Stimulated activated CD4-positive, alpha-beta T cell treated with anti-CD3 and anti-CD28 coated beads, Interleukin-2, amount 100 ng/mL, for 24 hours (primary cell): ENCODE measurements at places on chromosomes 13 and 19.
A peak's percentile ranks its signal among the peaks of the same experiment; 100 is the strongest.

DNA sequence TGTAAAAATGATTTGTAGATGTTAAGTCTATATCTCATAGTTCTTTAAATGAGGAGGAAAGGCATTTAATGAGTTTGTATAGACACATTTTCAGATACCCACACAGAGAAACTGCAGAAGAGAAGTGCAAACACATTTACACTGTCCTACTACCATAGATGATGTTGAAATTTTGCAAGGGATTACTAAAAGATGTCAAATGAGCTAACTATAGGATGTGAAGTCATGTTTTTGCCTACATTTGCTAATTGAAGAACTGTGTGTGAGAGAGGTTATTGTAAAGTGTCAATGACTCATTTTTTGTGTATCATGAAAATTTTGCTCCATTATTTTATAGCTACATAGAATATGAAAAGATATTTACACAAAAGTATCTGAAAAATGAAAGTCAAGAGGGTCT lies 178.9 kb downstream of the ITGBL1 start:
- DNase-seq: no peak

GRCh38 chr13:30148786-30149185 lies 158.6 kb downstream of the KATNAL1 start:
- no peak for DNase-seq

DNA sequence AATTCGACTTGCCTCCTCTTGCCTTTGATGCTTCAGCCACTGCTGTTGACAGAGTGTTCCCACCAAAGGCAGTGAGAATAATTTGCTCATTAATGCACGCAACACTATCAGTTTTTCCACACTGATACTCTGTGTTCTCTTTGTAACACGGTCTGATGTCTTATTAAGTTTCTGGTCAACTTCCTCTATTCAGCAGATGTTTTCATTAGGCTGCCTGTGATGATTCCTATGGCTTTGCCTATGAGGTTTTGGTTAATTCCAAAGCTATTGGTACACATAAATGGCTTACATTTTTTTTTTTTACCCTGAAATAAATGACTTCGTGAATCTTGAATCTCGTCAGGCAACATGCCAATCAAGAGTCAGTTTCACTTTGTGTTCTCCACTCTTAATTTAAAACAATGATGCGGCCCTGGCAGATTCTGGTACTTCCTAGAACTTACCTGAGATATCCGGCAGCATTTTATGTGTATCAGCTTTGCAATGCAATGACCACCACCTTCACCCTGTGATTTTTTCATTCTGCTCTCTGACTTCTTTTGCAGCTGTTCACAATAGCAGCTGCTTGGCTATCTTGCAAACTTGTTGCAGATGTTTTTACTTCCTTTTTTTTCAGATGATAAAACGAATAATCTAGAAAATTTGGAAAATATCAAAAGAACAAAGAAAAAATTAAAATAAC lies 27.5 kb upstream of the KL start:
- DNase-seq: no peak

DNA sequence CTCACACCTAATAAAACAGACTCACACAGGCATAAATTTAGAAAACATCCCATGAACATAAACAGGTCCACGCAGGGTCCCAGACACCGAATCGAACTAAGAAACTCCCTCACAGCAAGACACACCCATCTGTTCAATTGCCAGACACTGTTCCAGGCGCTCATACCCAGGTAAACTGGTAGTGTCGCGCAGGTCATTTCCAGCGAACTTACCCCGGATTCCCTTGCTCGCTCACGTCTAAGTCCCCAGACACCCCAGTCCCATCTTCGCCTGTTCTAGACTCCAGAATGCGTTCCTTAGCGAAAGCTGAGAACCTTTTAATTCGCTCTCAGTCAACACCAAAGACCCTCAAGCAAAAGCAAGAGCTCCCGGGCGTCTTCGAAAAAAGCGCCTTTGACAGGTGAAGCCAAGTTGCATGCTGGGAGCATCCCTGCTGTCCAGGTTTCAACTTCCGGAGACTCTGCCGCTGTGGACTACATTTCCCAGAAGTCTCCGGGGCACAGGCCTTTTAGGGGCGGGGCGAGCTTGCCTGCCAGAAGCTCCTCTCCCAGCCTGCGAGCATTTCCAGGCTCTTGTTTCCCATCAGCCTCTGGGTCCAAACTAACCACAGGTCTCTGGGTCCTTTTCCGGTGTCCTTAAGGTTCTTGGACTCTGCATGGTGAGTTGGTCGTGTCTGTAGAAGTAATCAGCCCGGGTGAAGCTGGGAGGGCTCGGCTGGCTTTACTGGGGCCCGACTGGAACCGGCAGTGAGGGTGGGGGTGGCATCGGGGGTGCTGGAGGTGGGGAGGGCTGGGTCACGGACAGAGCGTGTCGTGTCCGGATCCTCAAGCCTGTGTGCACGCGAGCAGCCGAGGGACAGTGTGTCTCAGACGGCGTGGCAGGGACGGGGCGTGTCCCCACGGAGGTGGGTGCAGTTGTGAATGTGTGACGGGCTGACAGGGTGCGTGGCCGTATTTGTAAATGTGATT lies at the start of gene ZNF283:
TSS of gene ZNF283 (plus strand) at position 535 of the 968 bp plus-strand sequence. CDS start 6,184 bp downstream, outside the sequence.
- DNase-seq: peak; percentile 87

DNA sequence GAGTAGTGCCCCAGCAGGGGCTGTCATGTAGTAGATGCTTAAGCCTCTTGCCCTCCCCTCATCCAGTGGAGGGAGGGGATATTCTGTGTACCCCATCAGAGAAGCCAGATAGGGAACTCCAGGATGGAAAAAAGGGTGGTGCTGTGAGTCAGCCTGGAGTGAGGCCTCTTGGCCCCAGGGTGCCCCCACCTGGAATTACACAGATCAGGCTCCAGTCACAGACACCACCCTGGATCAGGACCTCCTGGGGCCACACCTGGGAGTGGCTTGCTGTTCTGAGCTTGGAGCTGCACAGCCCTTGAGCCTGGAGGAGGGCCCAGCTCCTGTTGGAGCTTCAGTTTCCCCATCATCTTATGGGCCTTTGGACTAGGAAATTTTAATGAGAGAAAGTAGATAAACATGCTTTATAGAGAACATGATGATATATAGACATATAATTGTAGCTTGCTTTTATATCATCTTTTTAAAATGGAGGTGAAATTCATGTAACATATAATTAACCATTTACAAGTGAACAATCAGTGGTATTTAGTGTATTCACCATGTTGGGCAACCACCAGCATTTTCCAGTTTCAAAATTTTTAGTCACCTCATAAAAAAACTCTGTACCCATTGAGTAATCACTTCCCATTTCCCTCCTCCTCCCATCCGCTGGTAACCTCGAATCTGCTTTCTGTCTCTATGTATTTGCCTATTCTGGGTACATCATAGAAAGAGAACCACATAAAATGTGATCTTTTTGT lies 24.6 kb downstream of the CYP4F22 start:
- peak; percentile 15 for DNase-seq

DNA sequence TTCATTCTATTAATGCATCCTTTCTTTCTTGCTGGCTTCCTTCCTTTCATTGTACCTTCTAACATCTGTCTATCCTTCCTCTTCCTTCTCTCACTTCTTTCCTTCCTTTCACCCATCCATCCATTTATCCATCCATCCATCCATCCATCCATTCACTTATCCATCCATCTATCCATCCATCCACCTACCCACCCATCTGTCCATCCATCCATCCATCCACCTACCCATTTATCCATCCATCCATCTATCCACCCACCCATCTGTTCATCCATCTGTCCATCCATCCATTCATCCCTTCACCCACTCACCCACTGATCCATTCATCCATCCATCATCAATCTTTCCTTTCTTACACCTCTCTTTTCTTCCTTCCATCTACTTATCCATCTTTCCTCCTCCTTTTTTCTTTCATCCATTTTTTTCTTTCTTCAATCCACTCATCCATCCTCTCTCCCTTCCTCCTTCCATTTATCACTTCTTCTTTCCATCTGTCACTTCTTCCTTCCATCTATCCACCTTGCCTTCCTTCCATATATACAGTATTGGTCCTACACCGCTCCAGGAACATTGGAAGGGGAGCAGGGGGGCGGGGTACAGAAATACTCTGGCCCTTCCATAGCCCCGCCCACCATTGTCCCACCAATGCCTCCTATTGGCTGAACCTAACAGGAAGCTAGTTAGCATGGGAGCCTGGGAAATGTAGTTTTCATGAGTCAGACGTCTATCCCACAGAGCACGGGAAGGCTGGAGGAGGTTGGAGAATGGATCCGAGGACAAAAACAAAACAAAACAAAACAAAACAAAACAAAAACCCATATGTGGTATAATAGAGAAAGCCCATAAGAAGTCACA lies 45.9 kb downstream of the MBD3L1 start:
- no peak for DNase-seq
